ENCODE measurements at places on chromosomes 3 and 15.
A peak's percentile ranks its signal among the peaks of the same experiment; 100 is the strongest.

- peak; percentile 60 for DNase-seq
These were observed 1.9 kb upstream of the ARL6IP5 start for GRCh38 chr3:69082805-69083204.

DNA sequence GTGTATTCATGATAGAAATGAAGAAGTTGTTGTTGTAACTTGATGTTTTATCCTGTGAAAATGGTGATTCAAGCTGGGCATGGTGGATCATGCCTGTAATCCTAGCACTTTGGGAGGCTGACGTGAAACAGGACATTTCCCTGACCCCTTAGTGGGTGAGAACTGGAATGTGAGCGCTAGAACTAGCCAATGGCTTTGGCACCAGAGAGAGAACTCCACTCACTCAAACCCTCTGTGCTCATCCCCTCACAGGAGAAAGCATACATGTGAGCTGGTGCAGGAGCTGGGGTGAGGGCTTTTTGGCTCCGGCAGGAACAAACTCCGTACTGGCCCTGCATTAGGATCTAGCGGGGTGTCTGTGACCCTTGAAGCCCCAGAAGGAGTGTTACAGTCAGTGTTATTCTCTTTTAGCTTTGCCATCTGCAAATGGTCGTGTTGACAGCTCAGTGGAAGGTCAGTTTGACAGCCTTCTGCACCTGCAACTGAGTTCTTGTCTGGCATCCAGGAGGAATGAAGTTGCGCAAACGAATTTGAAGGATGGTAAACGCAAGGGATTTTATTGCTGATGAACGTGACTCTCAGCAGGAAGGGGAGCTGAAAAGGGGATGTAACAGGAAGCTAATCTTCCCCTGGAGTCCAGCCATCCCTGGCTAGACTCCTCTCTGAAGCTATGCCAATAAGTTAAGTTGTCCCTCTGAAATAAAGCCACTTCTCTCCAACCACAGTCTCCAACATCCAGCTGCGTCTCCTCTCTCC lies 1016.6 kb upstream of the CADM2 start:
- DNase-seq, result no peak

DNA sequence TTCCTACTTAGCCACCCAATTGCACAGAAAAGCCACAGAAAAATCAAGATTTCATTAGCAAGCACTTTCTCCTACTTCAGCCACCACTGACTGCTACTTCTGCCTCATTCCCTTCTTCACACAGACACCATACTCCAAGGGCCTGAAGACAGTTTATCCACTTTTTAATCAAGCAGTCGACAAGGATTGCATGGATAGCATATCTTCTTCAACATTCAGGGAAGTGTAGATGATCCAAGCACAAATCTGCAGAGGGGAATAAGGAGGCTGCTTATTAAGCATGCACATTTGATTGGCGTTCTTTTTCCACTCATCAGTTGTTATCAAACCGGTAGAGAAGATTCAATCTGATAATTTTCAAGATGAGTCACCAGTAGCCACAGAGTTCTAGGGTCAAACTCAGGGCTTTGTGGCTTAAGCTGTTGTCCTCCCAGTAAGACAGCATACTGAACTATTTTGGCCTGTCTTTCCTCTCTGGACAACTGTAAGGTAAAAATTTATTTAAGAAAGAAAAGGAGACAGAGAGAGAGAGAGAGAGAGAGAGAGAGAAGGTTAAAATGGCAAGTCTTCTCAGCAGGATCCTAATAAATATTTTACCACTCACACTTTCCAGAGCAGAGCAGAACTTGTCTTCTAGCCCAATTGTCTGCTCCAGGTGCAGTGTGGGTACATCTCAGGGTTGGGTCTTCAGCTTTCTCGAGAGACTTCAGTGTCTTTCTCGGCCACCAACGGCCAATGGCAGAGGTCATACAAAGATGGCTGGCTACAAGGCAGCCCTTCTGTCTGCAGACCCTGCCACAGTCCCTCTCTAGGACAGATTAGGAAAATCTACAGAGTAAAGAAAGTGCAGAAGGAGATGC lies 80.6 kb upstream of the BHLHE40 start:
- no peak for DNase-seq

GRCh38 chr3:124292329-124292728 lies 300.4 kb upstream of the ROPN1 start:
- no peak for DNase-seq

GRCh38 chr3:179929091-179929529 lies 107.6 kb downstream of the PEX5L start:
- DNase-seq, result peak; percentile 23

- DNase-seq, result no peak
These were observed 291.5 kb downstream of the KBTBD8 start for GRCh38 chr3:67289626-67290025.

GRCh38 chr3:56753206-56753820 lies 48.4 kb downstream of the ARHGEF3 start:
- no peak for DNase-seq

- DNase-seq, result no peak
These were observed 224.7 kb downstream of the IGSF11 start for GRCh38 chr3:118809696-118810498.

- no peak for DNase-seq
These were observed 457.1 kb downstream of the SQOR start for GRCh38 chr15:46091860-46092450.

Measured in GM04504 (cell line).